ENCODE measurements at places on chromosomes 12 and 14.

DNA sequence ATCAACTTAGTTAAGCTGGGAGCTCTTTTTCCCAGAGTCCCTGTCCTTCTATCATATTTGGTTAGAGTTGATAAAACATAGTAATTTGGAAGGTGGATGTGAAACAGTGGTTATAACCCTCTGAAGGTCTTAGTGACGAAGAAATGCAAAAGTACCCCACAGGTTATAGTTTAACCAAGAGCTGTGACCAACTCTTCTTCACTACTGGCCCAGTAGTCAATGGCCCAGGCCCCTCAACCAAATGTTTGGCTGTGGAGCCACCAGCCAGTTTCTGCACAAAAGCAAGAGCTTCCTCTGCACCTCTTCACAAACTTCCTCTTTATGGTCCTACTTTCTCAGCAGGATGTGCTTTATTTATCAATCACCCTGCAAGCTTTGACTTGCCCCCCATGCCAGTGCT lies 132.6 kb downstream of the BMP4 start:
- DNase-seq: no peak

GRCh38 chr14:79050787-79051727 lies 880.9 kb downstream of the NRXN3 start:
- no peak for DNase-seq

- no peak for DNase-seq
Observed at GRCh38 chr14:29587761-29588470, 339.7 kb downstream of the PRKD1 start.

- DNase-seq: no peak
Observed at GRCh38 chr12:45743247-45743646, 13.7 kb downstream of the ARID2 start.

DNA sequence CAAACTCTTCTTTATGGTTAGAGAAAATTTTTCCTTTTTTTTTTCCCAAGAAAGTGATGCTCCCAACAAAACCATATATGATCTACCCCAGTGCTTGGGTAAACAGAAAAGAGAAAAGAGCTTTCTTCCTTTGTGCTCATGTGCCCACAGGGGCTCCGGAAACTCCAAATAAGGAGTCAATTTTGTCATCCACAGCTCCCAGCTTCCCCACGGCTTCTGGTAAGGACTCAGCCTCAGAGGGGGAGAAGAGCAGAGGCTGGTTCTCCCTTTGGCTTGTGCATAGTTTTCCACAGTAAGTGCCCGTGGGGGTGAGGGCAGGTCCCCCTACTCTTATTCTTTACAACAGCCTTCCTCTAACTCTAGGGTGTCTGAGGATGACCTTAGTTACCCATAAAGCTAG lies 13.3 kb upstream of the RGS6 start:
- no peak for DNase-seq

DNA sequence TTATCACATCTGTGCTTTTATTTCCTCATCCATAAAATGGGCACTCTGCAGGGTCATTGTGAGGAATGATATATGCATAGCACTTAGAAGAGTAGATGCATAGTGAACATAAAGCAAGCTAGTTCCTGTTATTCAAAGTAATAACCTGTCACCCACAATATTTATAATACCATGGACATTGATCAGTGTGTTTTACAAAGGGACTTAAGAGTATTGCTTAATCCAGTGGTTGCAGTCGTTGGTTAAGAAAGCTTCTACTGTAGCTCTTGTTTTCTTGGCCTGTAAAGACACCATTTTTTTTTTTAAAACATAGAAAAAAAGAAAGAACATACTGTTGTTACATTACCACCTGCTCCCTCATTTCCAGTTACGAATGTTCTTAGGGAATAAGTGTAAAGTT lies 13.1 kb downstream of the METAP2 start:
- DNase-seq: no peak

DNA sequence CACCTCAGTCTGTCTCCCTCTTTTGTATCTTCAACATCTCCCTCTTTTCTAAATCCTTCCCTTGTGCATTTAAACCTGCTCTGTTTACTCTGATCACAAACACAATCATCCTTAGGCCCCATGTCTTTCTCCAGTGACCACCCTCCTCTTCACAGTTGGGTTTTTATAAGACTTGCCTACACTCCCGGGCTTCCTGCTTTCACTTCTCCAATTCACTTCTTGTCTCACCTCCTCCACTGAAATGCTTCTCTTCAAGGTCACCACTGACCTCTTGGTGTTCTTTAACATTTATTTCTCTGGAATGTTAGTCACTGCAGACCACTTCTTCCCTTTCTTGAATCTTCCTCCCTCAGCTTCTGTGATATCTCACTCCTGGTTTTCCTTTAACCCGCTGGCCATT lies 8.7 kb upstream of the SMCO2 start:
- DNase-seq: no peak

- DNase-seq: no peak
Observed at GRCh38 chr14:44379292-44379977, 127.6 kb downstream of the FSCB start.

GRCh38 chr12:100753837-100754236 lies 40.7 kb upstream of the ANO4 start:
- no peak for DNase-seq

DNA sequence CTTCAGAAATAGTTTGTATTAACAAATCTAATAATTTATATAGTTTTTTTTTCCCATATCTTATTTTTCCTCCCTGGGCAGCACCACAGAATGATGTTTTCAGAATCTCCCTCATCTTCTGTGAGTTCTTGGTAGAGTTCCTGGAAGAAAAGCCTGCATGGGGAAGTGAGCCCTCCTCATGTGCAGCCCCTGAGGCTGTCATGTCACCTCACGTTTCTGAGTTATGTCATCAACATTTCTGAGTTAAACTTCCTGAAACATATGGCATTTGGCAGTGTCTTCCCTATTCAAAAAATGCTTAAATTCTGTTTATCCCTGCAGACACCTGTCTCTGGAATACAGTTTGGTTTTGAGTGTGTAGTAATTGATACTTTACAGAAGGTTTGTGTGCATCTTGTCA lies 979.0 kb downstream of the TMEM121 start:
- DNase-seq: no peak

GRCh38 chr12:21239866-21240265 lies 94.9 kb downstream of the SLCO1A2 start:
- DNase-seq: no peak

DNA sequence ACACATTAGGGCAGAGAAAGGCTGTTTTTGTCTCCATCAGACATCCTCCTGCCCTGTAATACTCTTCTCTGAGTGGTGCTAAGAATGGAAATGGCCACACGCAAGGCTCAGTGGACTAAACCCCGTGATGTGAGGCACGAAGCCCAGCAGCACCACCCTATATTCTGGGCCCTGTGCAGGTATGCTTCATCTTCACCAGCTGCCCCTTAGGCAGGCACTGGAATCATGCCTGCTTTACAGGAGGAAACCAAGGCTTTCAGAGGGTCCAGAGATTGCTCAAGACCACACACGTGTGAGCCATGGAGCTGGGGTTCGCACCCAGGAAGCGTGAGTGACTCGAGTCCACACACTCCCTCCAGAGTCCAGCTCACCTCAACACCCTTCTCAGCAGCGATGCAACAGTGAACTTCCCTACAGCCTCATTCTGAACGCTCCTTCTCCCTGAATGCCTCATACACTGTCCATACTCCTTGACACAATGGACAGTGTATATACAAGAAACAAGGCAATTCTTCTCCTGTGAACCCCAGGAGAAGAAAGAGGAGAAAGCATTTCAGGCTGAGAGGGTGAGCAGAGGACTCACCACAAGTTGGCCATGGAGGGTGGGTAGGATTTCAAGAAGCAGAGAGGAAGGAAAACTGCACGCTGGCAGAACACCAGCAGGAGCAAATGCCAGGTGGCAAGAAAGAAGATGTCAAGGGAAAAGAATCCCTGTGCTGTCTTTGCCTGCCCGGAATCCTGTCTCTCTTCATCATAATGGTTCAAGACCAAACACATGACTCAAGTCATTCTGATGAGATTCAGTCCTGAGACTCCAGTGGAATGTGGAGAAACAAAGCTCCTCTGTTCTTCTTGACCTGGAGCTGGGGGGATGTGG lies 39.1 kb downstream of the NT5DC3 start:
- DNase-seq: no peak

- DNase-seq: no peak
Observed at GRCh38 chr14:39350866-39351265, 81.4 kb downstream of the FBXO33 start.

- DNase-seq: no peak
Observed at GRCh38 chr12:1913377-1914113, 4.9 kb downstream of the CACNA2D4 start.

DNA sequence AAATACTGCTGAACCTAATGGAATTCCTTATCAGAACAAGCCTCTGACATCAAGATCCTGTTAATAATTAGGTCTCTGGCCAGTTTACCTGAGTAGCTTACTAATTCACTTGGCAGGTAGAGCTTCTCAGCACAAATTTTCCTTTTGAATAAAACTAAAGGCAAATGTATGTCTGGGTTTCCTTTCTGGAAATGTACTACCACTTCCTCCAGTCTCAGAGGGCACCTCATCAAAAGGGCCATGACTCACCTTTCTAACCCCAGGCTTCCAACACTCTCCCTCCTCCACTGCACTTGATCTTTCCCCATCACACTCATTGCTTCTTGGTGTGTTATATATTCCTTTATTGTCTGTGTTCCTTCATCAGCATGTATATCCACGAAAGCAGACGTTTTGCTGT lies 90.5 kb downstream of the SLC2A13 start:
- no peak for DNase-seq

- DNase-seq: no peak
Observed at GRCh38 chr12:106032623-106032925, 106.2 kb downstream of the NUAK1 start.

DNA sequence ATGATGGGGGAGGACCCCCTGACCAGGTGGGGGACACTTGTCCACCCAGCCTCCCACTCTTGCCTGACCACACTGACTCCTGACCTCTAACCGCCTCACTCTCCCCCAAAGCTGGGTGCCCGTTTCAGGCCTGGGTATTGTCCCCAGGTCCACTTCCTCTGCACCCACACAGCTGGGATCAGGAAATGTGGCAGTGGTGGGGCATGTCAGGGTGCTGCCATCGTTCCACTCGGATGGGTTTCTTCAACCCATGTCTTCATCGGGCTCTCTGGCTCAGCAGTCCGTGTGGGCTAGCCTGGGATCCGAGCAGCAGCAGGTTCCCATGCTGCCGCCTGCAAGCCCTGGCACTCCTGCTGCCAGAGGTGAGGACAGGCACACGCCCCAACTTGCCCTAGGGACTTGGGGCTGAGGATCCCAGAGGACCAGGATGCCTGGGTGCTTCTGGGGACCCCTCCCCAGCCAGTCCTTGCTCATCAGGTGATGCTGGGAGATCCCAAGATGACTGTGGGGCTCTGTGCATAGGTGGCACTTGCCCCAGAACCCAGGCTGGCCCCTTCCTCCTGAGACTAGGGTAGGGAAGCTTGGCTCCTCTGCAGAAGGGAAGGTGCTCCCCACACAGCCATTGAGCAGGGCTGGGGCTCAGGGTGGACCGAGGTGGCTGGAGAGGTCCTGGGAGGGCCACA lies 2.9 kb upstream of the CLBA1 start:
- DNase-seq: no peak

- no peak for DNase-seq
Observed at GRCh38 chr12:103998976-103999375, 33.3 kb downstream of the TDG start.

DNA sequence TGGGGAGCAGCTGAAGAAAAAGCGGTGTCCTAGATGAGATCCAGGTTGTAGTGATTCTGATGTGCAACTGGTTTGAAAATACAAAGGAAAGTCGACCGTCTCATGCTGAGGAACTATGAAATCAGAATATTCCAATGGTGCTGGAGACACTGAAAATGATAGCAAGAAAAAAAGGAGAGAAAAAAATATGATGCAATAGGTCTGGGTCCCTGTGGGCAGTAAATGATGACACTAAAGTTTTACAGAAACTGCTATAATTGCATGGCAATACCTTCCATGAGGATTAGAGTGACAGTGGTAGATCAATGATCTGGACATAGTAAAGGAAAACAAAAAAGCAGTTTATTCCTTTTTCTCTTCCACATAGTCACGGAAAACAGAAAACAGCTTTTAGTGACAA lies 2.3 kb downstream of the PYM1 start:
- no peak for DNase-seq

- DNase-seq: no peak
Observed at GRCh38 chr12:62379026-62379722, 87.5 kb upstream of the MON2 start.

- DNase-seq: no peak
Observed at GRCh38 chr12:28424965-28425364, 234.7 kb downstream of the CCDC91 start.

GRCh38 chr14:99560922-99561683 lies 42.9 kb downstream of the CCDC85C start:
- DNase-seq: no peak

- DNase-seq: peak; percentile 41
Observed at GRCh38 chr12:6375269-6376078, at the start of gene SCNN1A. Gene SCNN1A, minus strand, starts transcription at chr12:6375563. Its CDS starts 780 bp downstream, at chr12:6374783.

GRCh38 chr14:79661752-79662151 lies 549.6 kb downstream of the DIO2 start:
- DNase-seq: no peak

GRCh38 chr12:128852885-128853599 lies at the start of gene GLT1D1:
Gene GLT1D1, plus strand, starts transcription at chr12:128853478. Its CDS starts 104 bp downstream, at chr12:128853582.
- DNase-seq: no peak

- DNase-seq: peak; percentile 79
Observed at GRCh38 chr12:121799156-121799841, 4.5 kb upstream of the SETD1B start.

DNA sequence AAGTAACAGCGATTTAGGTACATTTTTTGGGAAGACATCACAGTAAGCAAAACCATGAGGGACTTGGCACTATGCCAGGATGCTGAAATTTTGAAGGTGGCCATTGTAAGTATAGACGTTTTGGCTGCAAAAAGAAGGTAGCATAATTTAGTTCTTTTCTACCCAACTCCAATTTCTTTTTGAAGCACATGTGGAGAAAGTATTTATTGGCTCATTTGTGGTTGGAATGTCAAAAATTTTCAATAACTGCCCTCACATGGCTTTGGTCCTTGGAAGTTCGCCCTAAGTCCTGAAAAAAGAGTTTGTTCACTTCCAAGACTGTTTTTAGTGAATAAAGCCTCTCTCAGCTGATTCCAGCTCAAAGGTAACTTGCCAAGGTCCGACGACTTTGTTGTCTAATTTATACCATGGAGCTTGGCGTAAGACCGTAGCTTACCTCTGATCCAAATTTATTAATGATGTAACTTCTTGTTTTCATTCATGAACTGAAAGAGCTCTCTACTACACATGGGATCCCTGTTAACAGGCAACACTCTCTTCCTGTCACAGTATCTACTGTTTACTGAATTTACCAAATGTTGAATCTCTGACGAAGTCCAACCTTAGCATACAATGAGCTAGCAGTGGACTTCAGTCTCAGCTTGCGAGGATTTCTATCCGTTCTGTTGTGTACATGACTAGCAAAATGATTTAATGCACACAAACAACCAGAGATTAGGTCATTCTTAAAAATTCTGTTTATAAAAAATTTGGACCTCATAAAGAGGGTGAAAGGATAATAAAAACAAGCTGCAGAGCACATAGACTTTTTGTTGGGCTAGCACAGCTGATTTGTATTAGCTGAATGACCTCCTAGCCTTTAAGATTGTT lies 49.0 kb downstream of the MSRB3 start:
- DNase-seq: no peak

- no peak for DNase-seq
Observed at GRCh38 chr14:49767270-49767570, 733 bp upstream of the KLHDC2 start.
